Activated CD8-positive, alpha-beta memory T cell treated with anti-CD3 and anti-CD28 coated beads for 1 hour (primary cell): ENCODE measurements at places on chromosomes 12 and 14.
A peak's percentile ranks its signal among the peaks of the same experiment; 100 is the strongest.

DNA sequence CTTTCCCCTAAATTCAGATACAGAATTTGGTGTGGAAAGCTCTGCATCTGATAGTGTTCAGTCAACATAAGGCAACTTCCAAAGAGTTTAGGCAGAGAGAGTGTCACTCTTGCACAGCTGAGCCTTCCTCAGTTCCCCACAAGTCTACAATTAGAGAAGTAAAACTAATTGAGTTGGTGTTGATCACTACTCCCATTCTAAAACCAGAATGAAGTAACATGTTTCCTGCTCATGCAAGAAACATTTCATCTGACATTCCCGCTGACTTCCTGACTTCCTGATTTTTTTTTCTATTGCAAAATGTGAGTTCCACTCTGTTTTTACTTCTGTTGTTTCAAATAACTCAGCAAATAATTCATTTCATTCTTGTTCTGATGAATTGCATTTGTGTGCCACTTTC lies 271.0 kb downstream of the ALG10B start:
- DNase-seq = no peak

GRCh38 chr14:53603994-53604393 lies 352.6 kb downstream of the BMP4 start:
- no peak for DNase-seq

- no peak for DNase-seq
These were observed 886.7 kb downstream of the NRXN3 start for GRCh38 chr14:79056879-79057278.

DNA sequence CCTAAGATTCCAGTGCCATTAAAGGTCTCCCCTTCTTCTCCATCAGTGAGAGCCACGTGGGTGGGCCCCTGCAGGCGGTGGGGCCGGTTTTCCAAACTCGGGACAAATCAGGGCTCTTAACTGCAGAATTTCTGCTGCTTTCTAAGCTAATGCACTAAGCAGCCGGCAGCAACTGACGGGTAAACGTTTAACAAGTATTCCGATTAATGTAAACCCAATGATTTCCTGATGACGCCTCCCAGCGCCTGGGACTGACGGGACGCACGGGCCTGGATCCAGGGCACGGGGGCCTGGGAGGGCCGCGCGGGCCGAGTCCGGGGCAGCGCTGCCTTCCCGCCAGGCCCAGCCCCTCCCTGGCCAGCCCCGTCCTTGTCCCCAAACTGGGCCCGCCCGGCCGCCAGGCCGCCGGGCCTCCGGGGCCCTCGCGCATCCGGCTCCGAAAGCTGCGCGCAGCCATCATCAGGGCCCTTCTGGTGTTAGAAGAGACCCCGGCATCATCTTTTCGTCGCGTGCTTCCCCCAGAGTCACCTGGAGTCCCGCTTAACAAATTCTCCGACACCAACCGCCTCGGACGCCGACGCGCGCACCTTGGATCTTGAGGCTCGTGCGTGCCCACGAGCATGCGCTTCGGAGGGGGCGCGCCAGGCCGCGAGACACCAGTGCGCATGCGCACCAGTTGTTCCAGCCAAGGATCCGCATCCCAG lies at the start of gene MLH3:
Gene MLH3, minus strand, starts transcription at position 616 of the 704 bp plus-strand sequence. CDS start 1,812 bp downstream, outside the sequence.
- DNase-seq = peak; percentile 73

GRCh38 chr14:23877538-23878180 lies 75.9 kb upstream of the DHRS4 start:
- no peak for DNase-seq

- DNase-seq = no peak
These were observed 98.3 kb downstream of the CFAP54 start for GRCh38 chr12:96587691-96588090.

- DNase-seq = no peak
These were observed 247.8 kb downstream of the MSRB3 start for GRCh38 chr12:65526311-65526710.

DNA sequence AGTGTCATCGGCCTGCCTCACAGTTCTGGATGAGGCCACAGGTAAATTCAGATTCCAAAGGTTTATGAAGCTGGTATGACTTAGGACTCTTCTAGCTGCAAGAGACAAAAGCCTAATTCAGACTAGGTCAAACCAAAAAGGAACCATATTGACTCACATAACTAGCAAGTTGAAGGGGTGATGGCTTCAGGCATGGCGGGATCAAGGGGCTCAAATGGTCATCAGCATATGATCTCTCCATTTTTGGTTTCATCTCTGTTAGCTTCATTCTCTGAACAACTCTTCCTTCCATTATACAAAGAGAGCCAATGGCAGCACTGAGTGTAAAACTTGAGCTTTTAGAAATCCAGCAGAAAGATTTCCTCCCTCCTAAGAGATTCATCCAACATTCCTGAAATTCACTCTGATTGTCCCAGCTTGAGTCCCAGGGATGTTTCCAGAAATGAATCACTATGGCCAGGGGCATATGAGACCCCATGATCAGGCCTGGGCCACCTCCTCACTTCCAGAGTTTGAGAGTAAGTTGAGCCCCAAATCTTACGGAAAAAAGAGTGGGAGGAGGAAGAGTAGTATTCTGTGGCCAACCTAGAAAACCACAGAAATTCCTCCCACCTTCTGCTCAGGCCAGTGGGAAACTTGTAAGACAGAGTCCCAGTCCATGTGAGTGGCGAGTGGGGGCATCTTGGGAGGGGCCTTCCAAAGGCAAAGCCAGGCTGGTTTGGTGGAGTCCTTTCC lies 2.0 kb upstream of the MAP1LC3B2 start:
- DNase-seq = no peak

- no peak for DNase-seq
These were observed 60.0 kb upstream of the CCDC91 start for GRCh38 chr12:28130234-28130624.

DNA sequence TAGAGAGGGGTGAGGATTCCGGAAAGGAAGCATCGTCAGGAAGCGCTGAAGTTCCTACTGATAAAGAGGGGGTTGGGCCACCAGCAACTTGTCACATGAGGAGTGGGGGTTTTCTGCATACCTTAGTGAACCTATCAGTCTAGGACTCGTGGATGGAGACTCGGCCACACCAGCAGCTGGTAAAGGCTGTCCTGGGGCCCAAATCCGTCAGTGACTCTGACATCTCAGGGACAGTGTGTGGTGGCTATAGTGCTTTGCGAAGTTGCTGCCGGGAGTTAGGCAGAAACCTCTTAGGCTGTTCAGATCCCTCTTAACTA lies 16.4 kb downstream of the RNASE2 start:
- DNase-seq = no peak

GRCh38 chr12:128743916-128744315 lies 79.8 kb downstream of the SLC15A4 start:
- DNase-seq = no peak

GRCh38 chr12:84757978-84758377 lies 154.6 kb downstream of the SLC6A15 start:
- no peak for DNase-seq

DNA sequence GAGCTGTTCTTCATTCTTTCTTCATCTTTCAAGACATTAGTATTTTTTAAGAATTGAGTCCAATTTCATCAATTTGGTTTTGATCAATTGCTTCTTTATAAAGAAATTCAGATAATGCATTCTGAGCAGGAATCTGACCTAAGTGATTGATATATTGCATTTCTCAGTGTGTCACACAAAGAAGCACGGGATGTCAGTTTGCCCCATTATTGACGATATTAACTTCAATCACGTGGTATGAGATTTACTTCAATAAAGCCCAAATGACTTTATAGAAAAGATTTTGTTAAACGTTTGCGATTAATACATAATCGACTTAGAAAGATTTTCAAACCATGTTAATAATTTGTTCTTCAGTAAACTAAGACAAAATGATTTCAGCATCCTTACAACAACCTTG lies 1254.2 kb downstream of the FSCB start:
- DNase-seq = no peak

GRCh38 chr12:33438851-33439586 lies 600 bp downstream of the SYT10 start:
- DNase-seq = no peak

- no peak for DNase-seq
These were observed 82.6 kb upstream of the ARHGAP5 start for GRCh38 chr14:31994391-31995033.

DNA sequence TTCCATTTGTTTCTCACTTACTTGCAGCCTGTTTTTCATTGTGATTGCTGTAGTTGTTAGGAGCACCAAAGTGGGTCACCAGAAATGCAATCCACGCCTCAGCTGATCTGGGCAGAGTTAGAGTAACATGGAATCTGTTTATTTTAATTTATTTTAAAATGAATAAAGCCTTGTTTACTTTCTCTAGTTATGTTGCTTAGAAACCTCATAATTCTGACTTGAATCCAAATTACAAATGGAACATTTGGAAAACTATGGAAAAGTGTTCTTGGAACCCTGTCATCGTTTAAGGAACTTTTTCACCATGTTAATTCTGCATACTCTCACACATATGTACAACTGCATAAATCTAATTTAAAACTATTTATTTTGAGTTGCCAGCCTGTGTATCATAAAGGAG lies 92.2 kb upstream of the DAAM1 start:
- DNase-seq = no peak

- DNase-seq = no peak
These were observed 67.2 kb downstream of the RIC8B start for GRCh38 chr12:106841510-106842302.

DNA sequence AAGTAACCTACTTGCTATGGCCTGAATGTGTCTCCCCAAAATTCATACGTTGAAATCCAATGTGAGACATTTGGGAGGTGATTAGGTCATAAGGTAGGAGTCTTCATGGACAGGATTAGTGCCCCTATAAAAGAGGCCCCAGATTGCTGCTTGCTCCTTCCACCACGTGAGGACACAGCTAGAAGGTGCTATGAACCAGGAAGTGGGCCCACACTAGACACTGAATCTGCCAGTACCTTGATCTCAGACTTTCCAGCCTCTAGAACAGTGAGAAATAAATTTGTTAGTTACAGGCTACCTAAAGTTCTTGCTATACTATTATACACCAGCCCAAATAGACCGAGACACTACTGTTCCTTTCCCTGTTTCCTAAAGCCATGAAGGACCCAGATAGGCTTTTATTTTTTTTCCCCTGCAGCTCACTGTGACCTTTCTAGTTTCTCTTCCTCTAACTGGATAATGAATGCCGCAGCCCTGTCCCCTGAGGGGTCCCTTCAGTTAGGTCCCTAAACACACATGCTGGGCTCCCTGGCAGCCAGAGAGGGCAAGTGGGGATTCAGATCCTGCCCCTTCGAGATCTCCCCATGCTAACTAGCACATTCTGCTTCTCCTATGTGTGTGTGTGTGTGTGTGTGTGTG lies 19.3 kb downstream of the SLC25A3 start:
- DNase-seq = no peak

DNA sequence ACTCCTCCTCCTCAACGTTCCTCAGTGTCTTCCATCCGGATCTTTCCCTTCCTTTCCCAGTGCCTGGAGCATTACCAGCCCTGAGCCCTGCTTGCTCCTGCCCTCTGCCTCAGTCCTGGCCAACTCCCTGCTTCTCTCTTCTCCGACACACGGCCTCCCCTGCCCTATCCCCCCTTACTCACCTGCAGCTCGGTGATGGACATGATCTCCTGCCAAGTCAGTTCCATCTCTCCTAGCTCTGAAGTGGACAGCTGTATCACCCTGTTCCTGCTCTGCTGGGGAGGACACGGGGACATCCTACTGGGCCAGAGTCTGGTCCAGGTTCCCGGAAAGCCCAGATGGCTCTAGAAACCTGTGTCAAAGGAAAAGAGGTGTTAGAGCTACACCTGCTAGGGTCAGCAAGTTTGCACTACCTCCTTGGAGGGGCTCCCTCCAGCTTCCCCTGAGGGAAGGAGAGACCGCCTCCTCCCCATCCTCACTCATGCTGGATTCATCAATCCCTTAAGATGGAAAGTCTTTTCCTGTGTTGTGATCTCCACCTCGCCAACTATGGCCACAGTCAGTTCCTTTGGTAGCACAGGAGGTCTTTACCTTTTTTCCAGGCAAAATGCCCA lies 5.8 kb downstream of the NFE2 start:
- no peak for DNase-seq

GRCh38 chr12:104420868-104421267 lies 35.9 kb upstream of the CHST11 start:
- no peak for DNase-seq

DNA sequence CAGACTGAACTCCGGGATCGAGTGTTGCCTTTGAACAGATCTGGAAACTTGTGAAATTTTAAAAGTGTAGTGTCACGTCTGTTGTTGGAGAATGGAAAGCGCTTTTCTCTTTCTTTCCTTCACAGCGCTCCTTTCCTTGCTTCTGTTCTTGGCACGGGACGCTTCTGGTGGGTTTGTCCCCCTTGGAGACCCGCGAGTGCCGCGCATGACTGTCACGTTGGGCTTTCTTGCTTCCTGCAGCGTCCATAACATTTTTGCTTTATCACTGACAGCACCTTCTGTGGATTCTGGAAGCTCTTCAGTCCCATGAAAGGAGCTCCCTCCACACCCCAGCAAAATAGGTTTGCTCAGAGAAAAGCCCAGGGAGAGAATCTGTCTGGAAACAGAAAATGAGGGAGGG lies 193.0 kb upstream of the TMEM132C start:
- no peak for DNase-seq

GRCh38 chr14:56160088-56160487 lies 41.9 kb downstream of the PELI2 start:
- DNase-seq = no peak

- no peak for DNase-seq
These were observed 114.3 kb downstream of the ADCK1 start for GRCh38 chr14:77914073-77914721.

DNA sequence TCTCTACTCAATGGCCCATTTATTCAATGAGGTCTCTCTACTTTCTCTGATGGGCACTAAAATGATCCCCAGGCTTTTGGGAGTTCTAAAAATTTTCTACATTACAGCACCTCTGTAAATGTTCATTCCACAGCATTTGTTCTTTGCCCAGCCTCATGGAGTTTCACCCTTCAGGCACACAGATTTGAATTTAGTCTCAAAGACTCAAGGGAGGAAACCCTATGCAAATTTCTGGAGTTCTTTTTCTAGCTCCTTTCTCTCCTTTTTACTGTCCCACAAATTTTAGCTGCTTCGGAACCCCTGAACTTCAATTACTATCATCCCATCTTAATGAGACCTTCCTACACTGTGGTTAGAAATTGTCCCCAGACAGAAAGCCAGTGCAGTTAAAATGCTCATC lies 17.5 kb upstream of the RAB21 start:
- DNase-seq = no peak

- no peak for DNase-seq
These were observed 37.3 kb downstream of the AKAP6 start for GRCh38 chr14:32366256-32366879.

DNA sequence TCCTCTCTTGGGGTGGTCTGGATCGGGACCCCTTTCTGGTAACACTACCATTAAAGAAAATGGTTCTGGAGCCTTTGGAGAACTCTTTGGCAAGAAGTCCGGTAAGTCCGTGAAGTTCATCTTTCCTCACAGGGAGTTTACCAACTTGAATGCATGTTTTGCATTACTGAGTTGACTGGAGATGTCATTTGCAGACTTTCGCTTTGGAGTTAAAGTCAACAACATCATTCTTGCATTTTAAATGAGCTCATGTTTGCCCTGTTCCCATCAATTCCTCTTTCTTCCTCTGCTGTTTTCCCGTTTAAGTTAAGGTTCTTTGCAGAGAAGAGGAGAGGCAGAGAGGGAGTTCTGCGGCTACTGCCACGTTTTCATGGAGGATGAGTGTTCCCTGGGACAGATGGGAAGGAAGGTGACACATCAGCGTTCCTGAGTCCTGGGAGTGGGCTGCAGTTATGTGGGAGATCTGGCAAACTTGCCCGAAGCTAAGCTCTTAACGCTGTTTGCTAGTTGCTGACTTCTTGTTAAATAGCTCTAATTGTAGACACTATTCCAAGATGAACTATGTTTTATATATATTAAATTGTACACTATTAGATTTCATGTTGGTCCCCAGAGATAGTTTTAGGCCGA lies 18.8 kb upstream of the PRICKLE1 start:
- DNase-seq = no peak

- no peak for DNase-seq
These were observed 16.6 kb downstream of the RPH3A start for GRCh38 chr12:112808156-112808555.
